Activated T-helper 1 cell treated with Interleukin-2 at 50 U/mL for 16 hours (primary cell): ENCODE measurements at places on chromosomes 16 and 17.

GRCh38 chr17:82170412-82170961, 42.2 kb downstream of the CCDC57 start:
- DNase-seq: no peak

DNA sequence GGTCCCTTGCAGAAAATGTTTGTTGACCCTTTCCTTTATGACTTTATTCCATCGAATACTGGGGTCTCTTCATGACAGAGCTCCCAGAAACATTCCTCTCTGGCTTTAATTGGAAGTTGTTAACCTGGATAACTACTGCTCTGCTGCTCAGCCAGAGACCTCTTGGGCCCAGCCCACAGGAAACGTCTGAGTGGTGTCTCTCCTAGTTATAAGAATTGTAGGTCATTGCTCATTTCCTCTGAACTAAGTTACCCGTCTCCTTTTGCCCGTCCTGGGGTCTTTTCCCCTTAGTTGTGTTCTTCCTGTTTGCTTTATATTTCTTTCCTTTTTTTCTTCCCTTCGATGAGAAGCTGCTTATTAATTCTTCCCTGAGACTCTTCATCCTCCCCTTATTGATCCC, 9.0 kb downstream of the MAP2K6 start:
- DNase-seq: no peak

DNA sequence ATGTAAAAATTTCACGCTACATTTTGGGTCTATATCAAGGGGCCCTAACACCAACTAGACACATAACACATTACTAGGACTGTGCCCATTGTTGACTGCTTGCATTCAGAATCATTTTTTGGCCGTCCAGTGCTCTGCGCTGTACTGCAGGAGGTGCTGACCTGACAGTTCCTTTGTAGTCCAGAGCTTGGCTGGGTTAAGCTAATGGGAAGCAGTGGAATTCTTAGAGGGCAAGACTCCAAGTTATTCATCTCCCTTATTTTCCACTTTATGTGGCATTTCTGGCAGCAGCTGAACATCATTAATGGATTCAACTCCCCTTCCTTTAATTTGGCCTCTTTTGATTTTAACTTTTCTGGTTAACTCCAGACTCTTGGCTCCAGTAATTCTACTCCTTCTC, 351.7 kb downstream of the CDH8 start:
- no peak for DNase-seq

DNA sequence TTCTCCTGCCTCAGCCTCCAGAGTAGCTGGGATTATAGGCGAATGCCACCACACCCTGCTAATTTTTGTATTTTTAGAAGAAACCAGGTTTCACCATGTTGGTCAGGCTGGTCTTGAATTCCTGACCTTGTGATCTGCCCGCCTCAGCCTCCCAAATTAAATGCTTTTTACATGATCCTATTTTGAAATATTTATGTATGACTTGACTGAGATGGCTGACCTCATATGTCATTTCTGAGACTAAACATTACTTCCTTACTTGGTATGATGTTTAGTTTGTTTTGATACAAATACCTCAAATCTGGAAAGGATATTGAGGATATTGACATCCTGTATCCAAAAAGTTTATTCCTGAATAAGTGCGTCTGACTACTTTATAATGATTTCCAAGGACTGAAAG, 11.9 kb downstream of the CALCOCO2 start:
- DNase-seq: no peak

DNA sequence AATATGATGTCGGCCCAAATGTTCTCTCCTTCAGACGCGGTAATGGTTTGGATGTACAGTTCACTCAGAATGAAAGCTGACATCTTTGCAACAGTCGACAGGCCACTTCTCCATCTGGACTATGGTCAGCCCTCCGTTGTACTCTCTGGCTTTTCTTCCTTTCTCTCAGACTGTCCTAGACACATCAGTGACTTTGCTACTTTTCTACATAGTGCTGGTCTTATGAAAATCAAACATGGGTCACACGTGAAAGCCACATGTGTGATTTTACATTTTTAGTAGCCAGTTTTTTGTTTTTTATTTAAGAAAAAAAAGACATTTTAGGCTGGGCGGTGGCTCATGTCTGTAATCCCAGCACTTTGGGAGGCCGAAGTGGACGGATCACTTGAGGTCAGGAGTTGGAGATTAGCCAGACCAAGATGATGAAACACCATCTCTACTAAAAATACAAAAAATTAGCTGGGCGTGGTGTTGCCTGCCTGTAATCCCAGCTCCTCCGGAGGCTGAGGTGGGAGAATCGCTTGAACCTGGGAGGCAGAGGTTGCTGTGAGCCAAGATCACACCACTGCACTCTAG, 644.1 kb downstream of the KCNJ2 start:
- DNase-seq: no peak

DNA sequence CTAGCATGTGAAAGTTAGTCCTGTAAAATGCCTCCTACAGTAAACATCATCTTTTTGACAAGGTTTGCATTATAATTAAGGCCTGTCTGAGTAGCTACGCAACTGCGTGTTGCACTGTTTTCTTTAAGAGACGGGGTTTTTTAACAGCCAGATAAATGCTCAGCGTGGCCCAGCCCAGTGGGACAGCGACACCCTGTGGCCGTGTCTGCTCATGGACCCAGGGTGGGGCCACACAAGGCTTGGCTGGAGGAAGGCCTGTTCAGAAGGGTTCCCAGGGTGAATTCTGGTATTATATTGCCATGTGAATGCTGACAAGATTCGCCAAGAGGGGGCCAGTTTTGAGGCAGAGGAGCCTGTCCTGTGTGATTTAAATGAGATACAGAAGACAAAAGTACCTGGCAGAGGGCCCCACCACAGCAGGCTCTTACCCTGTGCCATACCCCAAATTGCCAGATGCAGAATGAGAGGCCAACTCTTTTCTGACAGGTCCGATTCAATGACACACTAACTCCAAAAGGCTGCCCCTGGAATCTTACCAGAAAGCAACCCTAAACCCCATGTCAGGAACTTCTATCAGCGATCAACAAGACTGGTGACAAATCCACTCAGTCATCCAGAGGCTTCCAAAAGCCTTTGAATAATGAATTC, 65.9 kb upstream of the IRX6 start:
- DNase-seq: peak; percentile 7

- no peak for DNase-seq
Measured at GRCh38 chr16:83530293-83530692, 277.5 kb upstream of the HSBP1 start.

- DNase-seq: no peak
Measured at GRCh38 chr16:27641260-27641659, 91.3 kb downstream of the KATNIP start.

DNA sequence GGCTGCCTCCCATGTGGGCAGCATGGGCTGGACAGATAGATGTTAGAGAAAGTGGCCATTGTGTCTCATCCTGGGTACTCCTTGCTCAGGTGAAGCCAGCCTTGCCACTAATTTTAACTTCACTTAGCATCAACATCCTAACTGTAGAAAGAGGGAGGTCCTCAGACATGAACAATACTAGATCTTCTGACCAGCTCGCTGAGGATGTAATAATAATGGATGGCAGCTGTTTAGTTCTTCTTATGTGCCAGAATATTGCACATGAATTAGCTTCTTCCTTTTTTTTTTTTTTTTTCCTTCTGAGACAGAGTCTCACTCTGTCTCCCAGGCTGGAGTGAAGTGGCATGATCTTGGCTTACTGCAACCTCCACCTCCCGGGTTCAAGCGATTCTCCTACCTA, 232.4 kb downstream of the CCDC182 start:
- DNase-seq: no peak

GRCh38 chr16:50323335-50324011, 45.3 kb downstream of the BRD7 start:
- no peak for DNase-seq
